GM23338 (cell line): ENCODE measurements at places on chromosomes 16 and 17. TPM values are rescaled to one million over a fixed set of nuclear protein-coding genes. Genes with fewer than 3 reads are reported as not detected.

DNA sequence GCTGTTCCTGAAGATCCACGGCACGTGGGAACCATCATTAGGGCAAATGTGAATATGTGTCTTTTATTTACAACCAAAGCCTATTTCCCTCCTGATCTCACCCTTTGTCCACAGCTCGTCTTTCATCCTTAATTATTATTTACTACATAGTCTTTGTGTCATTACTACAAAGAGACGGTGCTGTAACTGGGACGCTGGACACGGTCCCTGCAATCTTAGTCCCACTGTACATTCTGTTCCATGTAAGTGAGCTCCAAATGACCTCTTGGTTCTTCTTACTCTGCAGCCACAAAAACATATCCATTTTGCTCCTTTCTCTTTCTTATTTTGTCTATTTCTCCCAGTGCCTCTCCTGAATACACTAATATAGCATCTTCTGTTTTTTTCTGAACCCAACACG, 12.7 kb upstream of the KRT23 start:
- no peak overlapping the region for H3K27ac ChIP-seq
- H3K27me3 ChIP-seq, result no peaks in the 10 kb centered on the region
- no peaks in the 10 kb centered on the region for H3K36me3 ChIP-seq
- H3K4me3 ChIP-seq, result no peak overlapping the region

DNA sequence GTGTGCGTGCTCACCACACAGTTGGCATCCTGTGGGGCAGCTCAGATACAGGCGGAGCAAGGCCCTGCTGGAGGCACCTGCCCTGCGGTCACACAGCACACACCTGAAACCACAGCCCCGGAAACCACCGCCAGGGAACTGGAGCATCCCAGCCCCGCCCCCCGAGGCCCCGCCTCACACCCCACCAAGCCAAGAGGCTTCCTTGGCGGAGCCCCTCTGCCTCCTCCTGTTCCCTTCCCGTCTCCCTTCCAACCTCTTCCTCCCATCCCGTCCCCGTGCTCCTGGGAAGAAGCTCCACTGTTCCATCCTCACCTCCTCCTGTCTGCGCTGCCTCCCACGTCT, 205.5 kb downstream of the NTN1 start:
- H3K27me3 ChIP-seq, result no peaks in the 10 kb centered on the region
- peak; percentile 65 for DNase-seq
- no peak overlapping the region for H3K4me3 ChIP-seq
- no peak overlapping the region for H3K27ac ChIP-seq
- H3K36me3 ChIP-seq, result no peaks in the 10 kb centered on the region

DNA sequence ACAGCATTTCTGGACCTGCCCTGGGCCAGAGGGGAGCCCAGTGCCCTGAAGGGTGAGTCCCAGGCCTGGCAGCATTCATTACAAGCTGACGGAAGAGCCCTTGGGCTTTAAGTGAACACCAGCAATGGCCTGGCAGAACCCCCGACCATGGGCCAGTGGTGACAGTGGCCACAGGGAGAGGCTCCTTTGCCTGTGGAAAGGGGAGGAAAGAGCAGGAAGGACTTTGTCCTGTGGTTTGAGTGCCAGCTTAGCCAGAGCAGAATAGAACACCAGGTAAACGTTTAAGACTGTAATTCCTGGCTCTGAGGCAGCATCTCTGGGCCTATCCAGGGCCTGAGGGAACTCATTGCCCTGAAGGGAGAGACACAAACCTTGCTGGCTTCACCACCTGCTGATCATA, 34.3 kb upstream of the ATP2C2 start:
- no peak overlapping the region for H3K27ac ChIP-seq
- DNase-seq, result no peak
- H3K4me3 ChIP-seq, result no peak overlapping the region
- no peaks in the 10 kb centered on the region for H3K36me3 ChIP-seq
- no peaks in the 10 kb centered on the region for H3K4me1 ChIP-seq

- peaks cover 14% of the 10 kb centered on the region; the same call in 1 of the 2 replicates for H3K36me3 ChIP-seq
- H3K27me3 ChIP-seq, result no peaks in the 10 kb centered on the region
- no peak overlapping the region for H3K27ac ChIP-seq
- no peak for DNase-seq
- H3K4me3 ChIP-seq, result no peak overlapping the region
Measured at GRCh38 chr16:24829153-24829552, 16.6 kb upstream of the SLC5A11 start.

DNA sequence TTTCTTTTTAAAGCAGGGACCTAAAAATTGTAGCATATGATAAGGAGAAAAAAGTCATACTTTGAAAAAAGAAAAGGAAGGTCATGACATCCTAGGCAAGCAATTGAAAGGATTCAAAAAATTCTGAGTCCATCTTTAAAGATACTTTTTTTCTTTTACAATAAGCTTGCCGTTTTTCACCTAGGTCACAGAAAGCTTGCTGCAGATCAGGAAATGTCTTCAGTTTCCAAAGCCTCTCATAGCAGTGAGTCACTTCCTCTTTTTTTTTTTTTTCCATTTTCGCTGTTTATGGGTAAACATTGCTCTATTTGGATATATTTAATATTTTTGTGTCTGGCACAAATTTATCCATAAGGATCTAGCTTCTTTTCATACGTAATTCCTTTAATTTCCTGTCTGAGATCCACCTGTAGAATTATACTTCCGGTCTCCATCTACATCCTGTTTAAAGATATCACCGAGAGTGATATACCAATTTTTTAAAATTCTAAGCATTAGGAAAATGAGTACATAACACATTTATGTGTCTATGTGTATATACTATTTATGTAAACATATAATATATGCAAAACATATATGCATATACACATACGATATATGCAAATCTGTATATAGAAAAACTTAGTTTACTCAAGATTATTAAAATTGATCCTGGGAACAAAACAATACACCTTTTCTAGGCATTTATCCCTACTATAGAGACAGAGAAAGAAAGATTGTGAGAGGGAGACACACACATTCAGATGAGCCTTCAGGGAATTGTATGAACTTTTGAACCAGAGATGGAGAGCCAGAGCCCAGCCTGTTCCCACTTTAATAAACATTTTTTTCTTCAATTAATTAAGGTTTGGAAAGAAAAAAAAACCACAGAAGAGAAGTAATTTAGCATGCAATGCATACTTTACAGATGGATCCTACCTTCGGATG, 134.4 kb downstream of the SKAP1 start:
- no peak overlapping the region for H3K4me3 ChIP-seq
- H3K27ac ChIP-seq, result no peak overlapping the region
- DNase-seq, result no peak
- H3K4me1 ChIP-seq, result no peaks in the 10 kb centered on the region
- no peaks in the 10 kb centered on the region for H3K36me3 ChIP-seq

DNA sequence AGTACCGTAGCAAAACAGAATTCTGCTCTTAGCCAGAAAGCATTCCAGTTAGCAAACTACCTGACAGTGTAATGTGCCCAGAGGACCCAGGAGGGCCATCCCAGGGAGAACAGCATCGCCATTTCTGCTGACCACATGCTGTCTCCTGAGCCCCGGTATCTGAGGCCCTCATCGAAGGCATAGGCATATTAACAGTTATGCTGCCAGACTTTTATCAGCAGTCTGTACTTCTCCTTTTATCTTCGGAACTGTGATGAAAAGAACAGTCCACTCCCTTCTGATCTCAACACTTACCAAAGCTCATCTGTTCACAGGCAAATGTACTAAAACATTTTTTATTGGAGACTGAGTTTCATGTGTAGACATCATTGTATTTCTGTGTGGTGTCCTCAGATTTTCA, 236.4 kb downstream of the PRKCA start:
- no peak for DNase-seq
- peaks cover 26% of the 10 kb centered on the region for H3K4me1 ChIP-seq
- H3K4me3 ChIP-seq, result no peak overlapping the region
- H3K27ac ChIP-seq, result no peak overlapping the region
- no peaks in the 10 kb centered on the region for H3K27me3 ChIP-seq
- H3K36me3 ChIP-seq, result no peaks in the 10 kb centered on the region

- H3K27me3 ChIP-seq, result no peaks in the 10 kb centered on the region
- no peak for DNase-seq
- H3K4me3 ChIP-seq, result no peak overlapping the region
- H3K27ac ChIP-seq, result no peak overlapping the region
- no peaks in the 10 kb centered on the region for H3K36me3 ChIP-seq
- H3K4me1 ChIP-seq, result no peaks in the 10 kb centered on the region
Measured at GRCh38 chr16:77613095-77613494, 109.2 kb upstream of the NUDT7 start.

- H3K27me3 ChIP-seq, result peaks cover 36% of the 10 kb centered on the region
- H3K4me1 ChIP-seq, result no peaks in the 10 kb centered on the region
- DNase-seq, result peak; percentile 20
- peak overlapping the region; percentile 62 for H3K4me3 ChIP-seq
Measured at GRCh38 chr16:7303052-7303610, 29.5 kb upstream of the RBFOX1 start.

DNA sequence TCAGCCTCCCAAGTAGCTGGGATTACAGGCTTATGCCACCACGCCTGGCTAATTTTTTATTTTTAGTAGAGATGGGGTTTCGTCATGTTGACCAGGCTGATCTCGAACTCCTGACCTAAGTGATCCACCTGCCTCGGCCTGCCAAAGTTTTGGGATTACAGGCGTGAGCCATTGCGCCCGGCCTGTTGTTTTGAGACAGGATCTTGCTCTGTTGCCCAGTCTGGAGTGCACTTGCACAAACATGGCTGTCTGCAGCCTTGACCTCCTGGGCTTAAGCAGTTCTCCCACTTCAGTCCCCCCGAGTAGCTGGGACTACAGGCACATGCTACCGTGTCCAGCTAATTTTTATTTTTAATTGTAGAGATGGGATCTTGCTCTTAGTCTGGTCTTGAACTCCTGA, 8.9 kb downstream of the IST1 start:
- H3K4me1 ChIP-seq, result peaks cover 3% of the 10 kb centered on the region; the same call in 1 of the 2 replicates
- H3K36me3 ChIP-seq, result no peaks in the 10 kb centered on the region
- no peaks in the 10 kb centered on the region for H3K27me3 ChIP-seq
- H3K4me3 ChIP-seq, result no peak overlapping the region
- DNase-seq, result no peak
- no peak overlapping the region for H3K27ac ChIP-seq

NOD2 gene
- total RNA-seq, result 0.66 and 3.3 TPM in 2 replicates

TMEM114 gene
- total RNA-seq, result 0.52 TPM in 1 of 2 replicates, not detected in the other

SMIM5 gene
- total RNA-seq, result not detected in 2 replicates

NPIPB6 gene
- 1.5 TPM in 1 of 2 replicates, not detected in the other for total RNA-seq

ALOXE3 gene
- 0.10 and 1.6 TPM in 2 replicates for total RNA-seq
